ENCODE measurements at places on chromosomes 5 and 9. TPM values are rescaled to one million over a fixed set of nuclear protein-coding genes. Genes with fewer than 3 reads are reported as not detected.

The ARSB gene
- total RNA-seq: 10.9 TPM

The INIP gene
- 14.4 TPM for total RNA-seq

The SPACA9 gene
- 2.1 TPM for total RNA-seq

The KDM3B gene
- total RNA-seq: 60.4 TPM

The IL4 gene
- not detected for total RNA-seq

The TEX48 gene
- not detected for total RNA-seq

The ABLIM3 gene
- 7.9 TPM for total RNA-seq

The EIF4EBP3 gene
- 1.3 TPM for total RNA-seq

The SLC4A9 gene
- total RNA-seq: not detected

The FPGS gene
- 21.7 TPM for total RNA-seq

The NR5A1 gene
- total RNA-seq: not detected

The SOX30 gene
- total RNA-seq: 0.10 TPM

The MAP3K1 gene
- 44.2 TPM for total RNA-seq

The MED7 gene
- 10.7 TPM for total RNA-seq

The CDX1 gene
- total RNA-seq: 0.49 TPM

The SPINK5 gene
- total RNA-seq: 122 TPM

The NDST1 gene
- total RNA-seq: 28.6 TPM

The WNT8A gene
- not detected for total RNA-seq

The SHOC1 gene
- 0.79 TPM for total RNA-seq

The PKN3 gene
- 2.0 TPM for total RNA-seq

The ZNF483 gene
- total RNA-seq: 4.2 TPM

The ARHGEF28 gene
- total RNA-seq: 19.2 TPM

The FRRS1L gene
- 1.5 TPM for total RNA-seq

The NUDT12 gene
- total RNA-seq: 14.6 TPM

The OR1N1 gene
- not detected for total RNA-seq

Data from skin of body (tissue), 3 donors.